ENCODE measurements at places on chromosomes 5 and 9.

DNA sequence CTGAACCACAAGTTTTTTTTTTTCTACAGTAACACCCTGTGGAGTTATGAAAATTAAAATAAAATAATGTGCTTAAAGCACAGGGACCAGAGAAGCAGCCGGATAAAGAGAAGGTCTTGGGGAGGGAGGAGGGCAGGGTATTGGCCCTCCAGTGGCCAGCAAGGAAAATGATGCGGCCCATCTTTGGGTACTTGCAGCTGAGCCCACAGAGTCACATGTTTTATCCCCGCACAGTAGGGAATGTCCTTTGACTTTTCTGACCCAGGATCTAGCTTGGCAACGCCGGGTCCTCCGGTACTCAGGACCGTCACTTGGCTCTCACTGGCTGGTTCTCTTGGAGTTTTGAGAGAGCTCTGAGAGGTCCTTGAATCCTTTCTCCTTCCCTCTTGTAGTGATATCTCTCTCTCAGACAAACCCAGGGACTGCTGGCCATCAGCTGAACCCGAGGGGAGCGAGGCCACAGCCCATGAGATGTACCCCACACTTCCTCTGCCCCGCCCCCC, 35.3 kb upstream of the HSPA9 start:
- no peak for DNase-seq

DNA sequence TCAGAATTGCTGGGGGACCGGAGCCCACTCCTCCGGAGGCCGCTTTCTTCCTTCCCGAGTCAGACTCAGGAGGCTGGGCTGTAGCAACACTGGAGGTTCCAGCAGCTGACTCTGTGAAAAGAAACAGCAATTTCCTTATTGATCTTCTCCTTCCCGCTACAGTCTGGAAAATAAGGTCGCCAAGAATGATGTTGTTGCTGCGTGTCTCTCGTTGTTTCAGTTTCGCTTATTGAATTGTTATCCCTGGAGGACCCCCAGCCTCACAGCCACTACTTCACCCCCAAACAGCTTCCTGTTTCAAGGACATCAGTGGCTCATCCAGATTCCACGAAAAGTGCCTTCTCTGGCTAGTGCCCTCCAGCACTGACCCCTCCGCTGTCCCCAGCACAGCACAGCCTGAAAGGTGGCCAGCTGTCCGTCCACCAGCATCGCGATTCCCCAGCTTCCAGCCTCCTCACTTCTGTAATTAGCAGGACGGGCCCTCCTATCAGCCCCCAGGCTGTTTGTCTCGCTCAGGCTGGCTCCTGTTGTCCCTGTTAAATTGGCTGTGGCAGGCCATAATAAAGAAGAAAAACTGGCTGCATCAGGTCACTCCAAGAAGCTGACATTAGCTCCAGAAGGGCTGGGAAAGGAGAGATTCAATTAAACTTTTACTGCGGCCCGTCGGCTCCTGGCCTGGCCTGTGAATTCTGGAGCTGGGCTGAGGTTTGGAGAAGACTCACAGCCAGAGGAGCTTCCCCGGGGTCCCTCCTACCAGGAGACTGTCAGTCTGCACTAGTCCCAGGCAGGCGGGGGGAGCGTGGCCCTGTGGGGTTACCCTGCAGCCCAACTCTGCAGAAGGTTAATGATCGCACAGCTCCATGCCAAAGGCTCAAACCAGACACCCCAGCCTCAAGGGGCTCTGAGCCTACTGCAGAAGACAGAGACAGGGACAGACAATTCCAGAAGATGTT, 40.5 kb downstream of the OLFM1 start:
- DNase-seq = no peak

- no peak for DNase-seq
Observed at GRCh38 chr5:172943906-172944305, 15.3 kb upstream of the RPL26L1 start.

- peak; percentile 98 for DNase-seq
Observed at GRCh38 chr5:157390551-157391297, 69.3 kb upstream of the NIPAL4 start.

DNA sequence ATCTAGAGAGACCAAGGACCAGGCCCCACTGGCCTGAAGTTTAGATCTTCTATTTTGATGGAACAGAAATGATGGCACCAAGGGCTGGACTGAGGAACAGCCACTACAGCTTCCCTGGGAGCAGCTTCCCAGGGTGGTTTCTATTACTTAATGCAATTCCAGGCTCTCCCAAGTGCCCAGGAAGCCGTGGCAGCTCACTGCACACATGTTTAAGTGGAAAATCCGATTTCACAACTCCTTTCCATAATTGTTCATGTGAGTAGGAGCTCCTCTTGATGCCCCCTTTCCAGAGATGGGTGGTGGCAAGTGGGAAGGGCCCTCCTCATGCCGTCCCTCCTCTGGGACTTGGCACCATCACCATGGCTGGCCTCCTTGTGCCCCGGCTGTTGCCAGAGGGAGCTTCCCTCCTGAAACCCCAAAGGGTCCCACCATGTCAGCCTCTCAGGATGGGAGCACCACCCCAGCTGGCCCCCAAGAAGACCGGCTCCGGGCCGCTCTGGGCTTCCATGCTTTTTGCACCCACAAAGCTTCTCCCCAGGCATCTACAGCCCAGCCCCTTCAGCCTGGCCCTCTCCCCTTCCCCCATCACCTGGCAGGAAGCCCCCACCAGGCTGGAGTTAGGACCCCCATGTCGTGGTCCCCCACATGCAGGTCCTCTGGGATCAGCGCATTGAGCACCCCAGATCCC, 9.1 kb upstream of the UBAC1 start:
- DNase-seq = no peak

GRCh38 chr5:127308945-127309344, 18.3 kb downstream of the MEGF10 start:
- DNase-seq = no peak

GRCh38 chr5:124755565-124755964, 9.1 kb upstream of the ZNF608 start:
- peak; percentile 80 for DNase-seq

- no peak for DNase-seq
Observed at GRCh38 chr5:103014983-103015382, 105.0 kb downstream of the GIN1 start.

Measured in RWPE1 (cell line).